Stimulated activated memory B cell treated with anti-CD40 and anti-IgM and Interleukin-4, amounts not matched to agents 10 μg/mL and 1 μg/mL and 100 μg/mL, for 72 hours (primary cell): ENCODE measurements at places on chromosomes 4 and X.

DNA sequence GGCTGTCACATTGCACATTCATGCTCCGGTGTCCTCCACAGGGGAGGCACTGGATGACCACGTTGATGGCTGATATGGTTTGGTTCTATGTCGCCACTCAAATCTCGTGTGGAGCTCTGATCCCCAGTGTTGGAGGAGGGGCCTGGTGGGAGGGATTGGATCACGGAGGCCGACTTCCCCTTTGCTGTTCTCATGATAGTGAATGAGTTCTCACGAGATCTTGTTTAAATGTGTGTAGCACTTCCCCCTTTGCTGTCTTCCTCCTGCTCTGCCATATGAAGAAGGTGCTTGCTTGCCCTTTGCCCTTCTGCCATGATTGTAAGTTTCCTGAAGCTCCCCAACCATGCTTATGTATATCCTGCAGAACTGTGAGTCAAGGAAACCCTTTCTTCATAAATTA lies 22.3 kb upstream of the NAT8L start:
- ATAC-seq: no peak

GRCh38 chr4:139910106-139910505 lies 243.9 kb downstream of the MAML3 start:
- ATAC-seq: no peak

GRCh38 chrX:22110729-22111494 lies 78.8 kb downstream of the PHEX start:
- ATAC-seq: no peak

DNA sequence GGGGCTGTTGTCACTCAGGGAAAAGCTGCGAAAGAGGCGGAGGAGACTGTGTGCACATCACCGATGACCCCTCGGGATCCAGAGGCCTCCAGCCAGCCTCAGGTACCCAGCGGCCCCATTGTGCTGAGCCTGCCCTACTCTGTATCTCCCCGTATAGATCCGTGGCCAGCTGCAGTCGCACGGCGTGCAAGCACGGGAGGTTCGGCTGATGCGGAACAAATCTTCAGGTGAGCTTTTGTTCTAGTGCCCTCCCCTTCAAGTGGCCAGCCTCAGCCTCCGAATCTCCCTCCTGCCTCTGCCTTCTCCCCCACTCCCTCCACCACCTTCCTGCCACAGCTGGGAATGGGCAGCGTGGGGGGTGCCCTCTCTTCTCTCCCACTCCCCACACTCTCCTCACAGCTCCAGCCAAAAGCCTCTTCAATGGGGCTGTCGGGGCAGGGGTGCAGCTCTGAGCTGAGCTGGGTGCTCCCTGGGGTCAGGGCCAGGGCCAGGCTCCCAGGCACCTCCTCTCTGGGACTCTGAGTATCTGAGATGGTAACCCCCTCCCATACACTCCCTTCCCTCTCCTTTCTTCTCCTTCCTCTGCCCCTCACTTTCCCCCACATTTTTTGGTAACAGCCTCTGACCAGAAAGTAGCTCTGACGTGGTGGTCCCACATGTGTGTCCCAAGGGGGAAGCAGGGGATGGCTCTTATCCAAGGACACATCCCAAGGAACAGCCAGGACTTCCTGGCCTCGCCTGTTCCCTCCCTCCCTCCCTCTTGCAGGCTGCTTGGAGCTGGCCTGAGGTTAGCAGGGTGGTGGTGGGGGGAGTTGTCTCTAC lies 20.4 kb upstream of the UBA1 start:
- no peak for ATAC-seq

- peak; percentile 82 for ATAC-seq
Measured at GRCh38 chr4:147731580-147732517, at the start of gene ARHGAP10. ARHGAP10 (plus strand) TSS chr4:147732088; CDS start chr4:147732302, 214 bp downstream.

- ATAC-seq: no peak
Measured at GRCh38 chr4:7365462-7366179, 69.1 kb downstream of the PSAPL1 start.

GRCh38 chr4:154602404-154603020 lies 9.9 kb downstream of the FGG start:
- ATAC-seq: no peak

DNA sequence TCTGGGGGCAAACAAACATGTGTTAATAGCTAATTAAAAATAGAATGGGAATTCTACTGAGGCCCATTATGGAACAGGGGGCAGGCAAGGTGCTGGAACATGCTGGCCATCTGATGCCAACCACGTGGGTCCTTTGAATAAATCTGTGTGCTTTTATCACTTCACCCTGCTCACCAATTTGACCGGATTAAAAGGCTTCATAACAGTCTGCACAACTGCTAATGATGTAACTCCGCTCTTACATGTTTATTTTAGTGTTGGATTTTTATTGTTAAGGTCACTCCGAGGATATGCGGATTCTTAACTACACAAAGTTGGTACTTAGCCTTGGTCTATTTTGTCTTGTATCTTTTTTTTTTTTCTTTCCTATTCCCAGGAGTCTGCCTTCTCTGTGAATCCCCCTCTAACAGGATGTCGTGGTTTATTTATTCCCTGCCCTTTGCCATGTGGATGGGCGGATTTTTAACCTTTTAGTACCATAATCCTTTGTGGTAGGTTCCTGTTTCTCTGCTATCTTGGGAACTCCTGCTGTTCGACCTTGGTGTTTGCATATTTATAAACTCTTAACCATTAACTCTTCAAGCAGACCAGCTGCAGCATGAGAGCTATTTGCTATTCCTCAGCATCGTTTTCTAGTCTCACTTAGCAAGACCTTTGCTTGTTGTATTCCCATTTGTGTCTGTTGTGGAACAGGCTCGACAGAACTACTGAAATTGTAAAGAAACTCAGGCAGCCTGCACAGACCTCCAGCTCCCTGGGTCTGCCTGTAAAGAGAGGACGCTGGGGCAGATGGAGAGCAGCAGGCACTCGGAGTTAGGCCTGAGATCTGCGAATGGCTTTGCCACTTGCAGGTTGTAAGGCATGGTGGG lies 38.0 kb downstream of the TRIM2 start:
- no peak for ATAC-seq

- no peak for ATAC-seq
Measured at GRCh38 chr4:82481506-82481840, 51.1 kb downstream of the ENOPH1 start.

DNA sequence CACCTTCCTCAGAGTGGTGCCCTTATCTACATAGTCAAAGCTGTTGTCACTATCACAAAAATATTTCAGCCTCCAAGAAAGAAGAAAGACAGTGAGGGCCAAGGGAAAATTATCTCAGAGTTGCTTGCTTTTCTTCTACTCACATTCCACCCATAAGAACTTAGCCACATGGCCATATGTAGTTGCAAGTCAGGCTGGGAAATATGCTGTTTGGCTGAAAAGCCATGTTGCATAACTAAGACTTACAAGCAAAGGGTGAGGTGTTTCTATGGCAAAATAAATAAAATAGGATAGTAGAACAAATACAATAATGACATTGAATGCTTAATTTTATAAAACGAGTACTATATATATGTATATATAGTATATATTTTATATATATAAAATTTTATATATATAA lies 365.9 kb upstream of the PABPC4L start:
- ATAC-seq: no peak

- ATAC-seq: no peak
Measured at GRCh38 chr4:112147697-112148096, 2.4 kb downstream of the FAM241A start.

GRCh38 chr4:10123227-10124101 lies 6.9 kb upstream of the WDR1 start:
- ATAC-seq: no peak

DNA sequence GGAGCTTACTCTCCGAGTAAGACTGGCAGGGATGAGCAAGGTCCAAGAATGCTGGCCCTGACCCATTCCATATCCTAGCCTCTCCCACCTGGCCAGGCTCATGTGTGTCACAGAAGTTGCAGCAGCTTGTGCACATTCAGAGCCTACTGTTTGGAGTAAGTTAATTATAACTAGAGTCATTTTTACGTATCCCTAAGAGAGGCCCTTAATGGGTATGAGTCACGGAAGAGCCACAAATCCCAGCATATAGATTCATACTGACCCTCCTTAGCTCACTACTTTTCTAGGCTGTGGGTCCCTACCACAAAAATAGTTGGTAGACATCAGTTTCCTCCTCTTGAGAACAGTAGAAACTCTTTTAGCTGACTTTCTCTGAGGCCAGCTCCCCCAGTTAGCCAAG lies 118.3 kb upstream of the FRG1 start:
- no peak for ATAC-seq

- ATAC-seq: no peak
Measured at GRCh38 chr4:151809716-151810115, 48.9 kb upstream of the GATB start.

- no peak for ATAC-seq
Measured at GRCh38 chrX:84165711-84166110, 22.3 kb downstream of the RPS6KA6 start.

DNA sequence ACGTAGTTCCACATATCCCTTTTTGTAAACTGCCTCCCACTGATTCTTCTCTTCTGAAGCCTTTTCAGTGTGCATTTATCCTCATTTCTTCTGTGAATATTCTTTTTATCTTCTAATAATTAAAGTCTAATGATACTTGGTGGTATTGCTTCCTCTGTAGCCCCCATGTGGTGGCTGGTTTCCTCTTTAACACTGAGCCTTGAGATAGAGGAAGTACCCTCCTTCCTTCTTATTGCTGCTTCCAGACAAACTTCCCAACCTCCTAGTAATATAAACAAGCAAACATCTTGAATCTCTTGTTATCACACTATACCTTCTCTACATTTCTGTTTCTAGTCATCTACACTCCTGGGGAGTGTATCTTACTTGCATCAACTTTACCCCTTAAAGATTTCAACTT lies 310.5 kb upstream of the GIMD1 start:
- no peak for ATAC-seq

GRCh38 chr4:111633663-111634266 lies 511.5 kb upstream of the FAM241A start:
- ATAC-seq: no peak

GRCh38 chrX:78946178-78946931 lies 1.2 kb downstream of the P2RY10 start:
- no peak for ATAC-seq

DNA sequence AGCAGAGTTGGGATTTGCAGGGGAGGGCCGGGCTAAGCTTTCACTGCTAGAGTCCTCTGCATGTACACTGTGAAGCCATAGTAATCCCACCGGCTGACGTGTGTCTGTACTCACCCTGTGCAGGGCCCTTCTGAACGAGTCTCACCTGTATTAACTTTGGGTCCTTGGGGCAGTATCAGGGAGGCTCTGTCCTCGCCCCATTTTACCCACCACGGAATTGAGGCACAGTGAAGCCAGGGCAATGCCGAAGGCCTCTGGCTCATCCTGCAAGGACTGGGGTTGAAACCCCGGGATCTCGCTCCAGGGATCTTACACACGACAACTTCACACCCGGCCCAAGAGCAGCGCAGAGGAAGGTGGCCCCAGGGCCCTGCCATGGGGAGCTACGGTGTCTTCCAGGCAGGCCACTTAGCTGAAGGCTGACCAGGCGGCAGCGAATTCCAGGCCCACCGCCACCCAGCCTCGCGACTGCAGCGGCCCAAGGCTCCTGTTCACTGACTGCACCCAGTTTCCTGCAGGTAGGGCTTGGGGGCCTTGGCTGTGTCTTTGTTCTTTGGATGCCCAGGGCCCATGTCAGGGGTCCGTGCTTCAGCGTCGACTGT lies 75.5 kb upstream of the ADRA2C start:
- ATAC-seq: no peak

DNA sequence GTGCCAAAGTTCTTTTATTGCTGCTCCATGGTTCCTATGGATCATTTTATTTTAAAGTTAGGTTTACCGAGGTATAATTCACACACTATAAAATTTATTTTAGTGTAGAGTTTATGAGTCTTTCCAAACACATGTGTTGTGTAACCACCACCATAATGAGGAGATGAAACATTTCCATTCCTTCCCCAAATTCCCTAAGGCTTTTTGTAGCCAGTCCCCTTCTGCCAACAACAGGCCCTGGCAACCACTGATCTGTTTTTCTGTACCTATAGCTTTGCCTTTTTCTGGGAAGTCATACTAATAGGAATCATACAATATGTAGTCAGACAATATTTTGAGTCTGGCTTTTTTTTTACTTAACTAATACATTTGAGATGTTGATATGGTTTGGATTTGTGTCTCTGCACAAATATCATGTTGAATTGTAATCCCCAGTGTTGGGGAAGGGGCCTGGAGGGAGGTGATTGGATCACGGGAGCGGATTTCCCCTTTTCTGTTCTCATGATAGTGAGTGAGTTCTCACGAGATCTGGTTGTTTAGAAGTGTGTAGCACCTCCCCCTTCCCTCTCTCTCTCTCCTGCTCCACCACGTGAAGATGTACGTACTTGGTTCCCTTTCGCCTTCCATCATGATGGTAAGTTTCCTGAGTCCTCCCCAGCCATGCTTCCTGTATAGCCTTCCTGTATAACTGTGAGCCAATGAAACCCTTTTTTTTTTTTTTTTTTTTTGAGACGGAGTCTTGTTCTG lies 59.6 kb upstream of the DHX15 start:
- ATAC-seq: no peak

GRCh38 chr4:56235725-56236124 lies 151.6 kb downstream of the AASDH start:
- ATAC-seq: peak; percentile 20

DNA sequence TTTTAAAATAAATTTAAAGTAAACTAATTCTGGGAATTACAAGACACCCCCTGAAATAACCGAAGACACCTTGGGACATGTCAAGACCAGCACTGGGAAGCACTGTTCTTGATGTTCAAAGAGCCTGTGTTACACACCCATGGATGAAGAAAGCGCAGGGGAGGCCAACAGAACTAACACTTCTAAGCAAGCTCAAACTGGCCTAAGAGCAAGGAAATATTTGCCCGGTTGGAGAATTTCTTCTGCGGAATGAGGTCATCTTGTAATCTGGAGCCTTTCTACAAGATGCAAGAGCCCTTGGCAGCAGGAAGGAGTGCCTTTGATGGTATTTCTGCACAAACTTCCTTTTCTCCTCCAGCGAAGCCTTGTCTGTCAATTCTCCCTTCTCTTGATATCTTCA lies 9.3 kb upstream of the EFHC2 start:
- no peak for ATAC-seq

DNA sequence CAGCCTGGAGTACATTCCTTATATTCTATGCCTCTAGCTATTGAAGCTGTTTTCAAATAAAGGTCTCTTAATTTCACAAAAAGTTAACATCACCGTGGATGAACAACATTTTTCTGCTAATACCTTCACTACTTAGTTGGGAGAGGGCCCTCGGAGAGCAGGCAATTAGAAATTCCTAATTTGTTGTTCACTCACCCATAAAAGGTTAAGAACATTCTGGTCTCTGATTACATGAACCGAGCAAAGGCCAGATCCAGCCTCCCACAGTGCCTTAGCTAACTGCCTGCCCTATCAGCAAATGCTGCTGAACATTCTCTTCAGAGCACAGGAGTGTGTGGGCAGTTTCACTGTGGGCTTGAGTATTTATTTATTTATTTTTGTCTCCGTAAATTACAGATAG lies 36.0 kb upstream of the TTC29 start:
- ATAC-seq: no peak
